Heart left ventricle (tissue), 16 donors: ENCODE measurements at places on chromosomes 11 and 22. TPM values are rescaled to one million over a fixed set of nuclear protein-coding genes. Genes with fewer than 3 reads are reported as not detected.

The PLEKHA7 gene
- total RNA-seq = 57.5 TPM

The SHISAL1 gene
- total RNA-seq = 0.85 TPM

The STK33 gene
- 31.2 TPM for total RNA-seq

The ELFN2 gene
- total RNA-seq = not detected

The KDM4E gene
- total RNA-seq = not detected

The CTSW gene
- 9.4 TPM for total RNA-seq

The ALX4 gene
- 0.24 TPM for total RNA-seq

The PTPMT1 gene
- 70.5 TPM for total RNA-seq

The NELL1 gene
- not detected for total RNA-seq

The CCDC116 gene
- total RNA-seq = 0.26 TPM

The NRIP3 gene
- total RNA-seq = 0.63 TPM

The ASCC2 gene
- total RNA-seq = 24.9 TPM

The ACRV1 gene
- total RNA-seq = not detected

The OR51B2 gene
- not detected for total RNA-seq

The CNIH2 gene
- not detected for total RNA-seq

The SLC22A8 gene
- total RNA-seq = not detected

The OR5P2 gene
- total RNA-seq = not detected

The SPDYC gene
- not detected for total RNA-seq

The C22orf31 gene
- not detected for total RNA-seq

The ARRB1 gene
- total RNA-seq = 25.4 TPM

The GALNT18 gene
- 10.9 TPM for total RNA-seq

The CLCF1 gene
- total RNA-seq = 1.7 TPM

The MPPED2 gene
- total RNA-seq = 9.7 TPM

The ABTB2 gene
- 26.3 TPM for total RNA-seq

The GTPBP1 gene
- total RNA-seq = 26.3 TPM

The TUBA8 gene
- total RNA-seq = 58.9 TPM

The SLC16A8 gene
- total RNA-seq = not detected

The KCNJ5 gene
- 8.1 TPM for total RNA-seq

The VPREB1 gene
- total RNA-seq = not detected

The OR51B5 gene
- total RNA-seq = not detected

The SLC22A12 gene
- total RNA-seq = not detected
